ENCODE measurements at places on chromosomes 1 and 21.

DNA sequence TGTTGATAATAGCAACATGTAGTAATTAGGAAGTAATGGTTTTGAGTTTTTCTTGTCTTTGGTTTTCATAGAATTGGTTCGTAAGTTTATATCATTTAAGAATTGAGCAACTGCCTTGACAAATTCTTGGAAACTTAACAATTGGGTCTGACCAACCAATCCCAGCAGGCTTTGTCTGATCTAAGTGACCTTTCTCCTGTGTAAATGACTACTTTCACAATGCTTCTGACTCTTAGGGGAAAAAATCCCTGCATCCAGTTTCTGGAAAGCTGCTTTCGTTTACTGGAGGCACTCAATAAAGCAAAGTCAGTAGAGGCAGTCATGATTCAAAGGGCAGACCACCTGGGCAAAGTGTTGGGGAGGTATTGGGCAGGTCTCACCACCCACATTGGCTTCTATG, 303.6 kb upstream of the FAM78B start:
- DNase-seq: no peak

DNA sequence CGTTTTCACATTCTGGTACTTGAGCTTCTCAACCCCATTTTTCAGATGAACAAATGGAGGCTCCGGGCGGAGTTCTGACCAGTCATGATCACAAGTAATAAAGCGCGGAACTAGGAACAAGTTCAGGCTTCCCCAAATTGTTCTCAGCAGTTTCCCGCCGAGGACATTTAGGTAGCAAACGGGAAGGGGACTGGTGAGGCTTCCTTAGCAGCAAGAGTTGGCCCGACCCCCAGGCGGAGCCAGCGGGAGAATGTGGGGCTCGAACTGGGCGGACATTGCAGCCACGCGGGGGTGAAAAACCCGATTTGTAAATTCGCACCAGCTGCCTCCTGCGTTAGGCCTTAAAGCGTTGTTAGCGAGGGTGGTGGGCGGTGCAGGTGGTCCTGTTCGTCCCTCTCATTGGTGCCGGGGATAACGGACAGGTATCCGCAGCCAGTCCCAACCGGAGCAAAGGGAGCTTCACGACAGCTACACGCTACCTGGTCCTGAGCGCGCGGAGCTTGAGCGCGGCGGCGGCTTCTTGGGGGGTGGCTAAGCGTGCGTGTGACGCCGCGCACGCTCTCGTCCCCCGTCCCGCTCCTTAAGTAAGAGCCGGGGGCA, 15.3 kb downstream of the SEMA6C start:
- peak; percentile 79 for DNase-seq

DNA sequence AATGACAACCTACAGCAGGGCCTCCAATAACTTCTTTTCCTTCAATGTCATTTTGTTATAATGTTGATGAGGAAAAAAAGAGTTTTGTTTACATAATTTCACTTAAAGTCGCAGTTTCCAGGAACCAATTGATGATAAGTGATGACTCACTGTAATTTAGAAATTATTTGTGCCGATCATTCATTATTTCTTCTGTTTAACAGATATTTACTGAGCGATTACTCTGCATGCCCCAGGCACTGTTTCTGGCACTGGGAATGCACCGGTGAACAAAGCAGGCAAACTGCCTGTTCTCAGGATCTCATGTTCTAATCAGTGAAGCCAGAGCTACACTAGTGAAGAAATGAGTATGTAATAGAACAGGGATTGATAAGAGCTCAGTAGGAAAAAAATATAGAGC, 403.4 kb downstream of the NTNG1 start:
- no peak for DNase-seq

- DNase-seq: no peak
These were observed 94.0 kb downstream of the CCDC185 start for GRCh38 chr1:223486932-223487886.

GRCh38 chr1:243267914-243268653, 12.2 kb downstream of the SDCCAG8 start:
- DNase-seq: no peak

DNA sequence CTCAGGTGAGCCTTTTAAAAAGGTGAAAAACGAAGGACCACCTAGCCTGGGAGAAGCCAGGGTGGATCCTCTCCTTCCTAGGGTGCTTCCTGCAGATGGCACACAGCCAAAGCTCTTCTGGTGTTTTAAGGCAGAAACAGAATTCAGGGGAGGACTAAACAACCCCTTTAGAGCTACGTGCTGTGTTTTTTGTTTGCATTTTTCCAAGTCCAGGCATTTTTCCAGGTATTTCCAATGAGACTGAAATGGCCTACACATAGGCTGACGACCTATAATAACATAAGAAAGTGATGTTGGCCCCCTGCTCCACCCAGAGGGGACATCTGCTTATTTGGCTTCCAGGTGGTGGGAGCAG, 83.8 kb downstream of the CAPZB start:
- DNase-seq: no peak

GRCh38 chr1:68490046-68490651, 6.7 kb downstream of the DEPDC1 start:
- no peak for DNase-seq

- peak; percentile 29 for DNase-seq
These were observed 11.5 kb upstream of the COL16A1 start for GRCh38 chr1:31715087-31715872.

- DNase-seq: no peak
These were observed 104.2 kb upstream of the SOX13 start for GRCh38 chr1:203968761-203969160.

DNA sequence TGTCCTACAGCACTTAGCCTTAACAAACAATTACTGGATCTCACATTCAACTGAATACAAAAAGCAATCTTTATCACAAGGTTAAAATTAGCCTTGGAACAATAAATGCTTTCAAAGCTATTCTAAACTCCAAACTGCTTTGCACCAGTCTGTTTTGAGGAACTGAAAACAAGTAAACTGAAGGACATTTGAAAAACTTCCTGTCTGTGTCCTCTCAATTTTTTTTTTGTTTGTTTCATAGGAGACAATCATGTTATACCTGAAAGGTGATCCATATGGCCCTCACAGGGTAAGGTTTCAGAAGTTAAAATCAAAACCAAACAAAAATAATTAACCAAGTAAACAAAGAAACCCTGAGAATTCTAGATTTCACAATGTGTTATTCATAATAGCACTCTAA, 459.1 kb downstream of the DPYD start:
- DNase-seq: no peak

DNA sequence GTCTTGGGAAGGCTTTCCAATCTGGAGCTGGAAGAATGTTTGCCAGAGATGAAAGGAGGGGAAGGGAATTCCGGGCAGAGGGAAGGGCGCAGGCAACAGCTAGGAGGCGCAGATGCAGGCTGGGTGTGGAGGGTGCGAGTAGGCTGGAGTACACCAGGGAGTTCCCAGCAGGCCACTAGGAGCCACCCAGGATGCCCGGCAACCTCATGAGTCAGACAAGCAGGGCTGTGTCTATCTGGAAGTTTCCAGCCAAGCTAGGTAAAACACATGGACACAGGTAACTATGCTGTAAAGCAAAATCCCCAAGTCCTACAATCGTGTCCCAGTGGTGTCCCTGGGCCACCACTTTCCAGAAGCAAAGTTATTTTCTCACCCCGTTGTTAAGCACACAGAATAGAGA, 990 bp upstream of the NBL1 start:
- DNase-seq: no peak

DNA sequence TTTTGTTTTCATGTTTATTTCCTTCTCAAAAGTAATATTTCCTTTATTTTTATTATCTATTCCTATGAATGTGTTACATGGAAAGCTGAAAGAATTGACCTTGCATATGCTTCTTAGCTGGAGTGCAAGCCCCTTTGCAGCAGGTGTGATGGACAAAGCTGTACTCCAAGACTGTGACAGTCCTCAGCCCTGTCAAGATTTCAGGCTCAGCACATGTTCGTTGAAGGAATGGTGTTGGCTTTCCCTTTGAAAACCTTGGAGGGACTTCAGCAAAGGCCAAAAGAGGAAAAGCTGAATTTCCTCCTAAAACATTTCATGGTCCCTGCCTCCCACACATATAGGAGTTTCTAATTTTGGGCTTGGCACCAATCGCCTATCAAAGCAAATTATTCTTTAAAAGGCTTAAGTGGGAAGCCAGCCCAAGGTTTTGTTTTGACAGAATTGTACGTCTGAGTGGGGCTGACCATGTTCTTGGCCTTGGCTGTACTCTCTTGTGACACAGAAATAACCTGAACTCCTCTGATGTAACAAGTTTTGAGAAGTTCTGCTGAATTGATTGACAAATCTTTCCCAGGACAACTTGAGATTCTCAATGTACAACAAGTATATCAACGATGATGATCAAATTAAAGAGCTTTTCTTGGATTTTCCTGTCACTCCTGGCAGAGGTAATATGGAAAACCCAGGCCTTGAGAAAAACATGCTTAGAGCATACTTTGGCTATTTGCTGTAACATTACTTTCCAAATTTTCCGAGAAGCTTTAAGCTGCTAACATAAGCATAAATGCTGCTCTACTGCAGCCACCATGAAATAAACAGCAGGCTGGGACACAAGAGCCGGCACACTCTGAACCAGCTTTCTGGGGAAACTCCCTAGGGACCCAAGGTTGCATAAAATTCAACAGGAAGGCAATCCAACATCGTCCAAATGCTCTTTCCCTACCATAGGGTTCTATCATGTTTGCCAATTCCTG, 135.7 kb upstream of the ZNF648 start:
- DNase-seq: no peak

GRCh38 chr1:9125325-9125724, 3.6 kb downstream of the GPR157 start:
- DNase-seq: no peak

DNA sequence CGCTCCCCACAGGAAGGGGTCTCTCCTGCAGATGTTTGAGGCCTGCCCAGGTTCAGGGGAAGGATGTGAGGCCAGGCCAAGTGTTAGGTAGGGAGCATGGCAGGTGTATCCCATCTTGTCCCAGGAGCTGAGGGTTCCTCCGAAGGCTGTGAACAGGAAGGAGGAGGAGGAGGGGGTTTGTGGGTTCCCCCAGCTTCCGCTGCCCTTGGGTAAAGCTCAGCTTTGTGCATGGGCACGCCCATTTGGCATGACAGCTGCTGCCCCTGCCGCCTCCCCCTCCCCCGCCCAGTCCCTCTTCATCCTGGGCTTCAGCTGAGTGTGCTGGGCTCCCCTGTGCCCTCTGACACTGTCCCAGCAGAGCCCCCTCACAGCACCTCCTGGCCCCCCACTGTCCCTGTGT, 25.5 kb downstream of the TNFRSF8 start:
- peak; percentile 33 for DNase-seq

DNA sequence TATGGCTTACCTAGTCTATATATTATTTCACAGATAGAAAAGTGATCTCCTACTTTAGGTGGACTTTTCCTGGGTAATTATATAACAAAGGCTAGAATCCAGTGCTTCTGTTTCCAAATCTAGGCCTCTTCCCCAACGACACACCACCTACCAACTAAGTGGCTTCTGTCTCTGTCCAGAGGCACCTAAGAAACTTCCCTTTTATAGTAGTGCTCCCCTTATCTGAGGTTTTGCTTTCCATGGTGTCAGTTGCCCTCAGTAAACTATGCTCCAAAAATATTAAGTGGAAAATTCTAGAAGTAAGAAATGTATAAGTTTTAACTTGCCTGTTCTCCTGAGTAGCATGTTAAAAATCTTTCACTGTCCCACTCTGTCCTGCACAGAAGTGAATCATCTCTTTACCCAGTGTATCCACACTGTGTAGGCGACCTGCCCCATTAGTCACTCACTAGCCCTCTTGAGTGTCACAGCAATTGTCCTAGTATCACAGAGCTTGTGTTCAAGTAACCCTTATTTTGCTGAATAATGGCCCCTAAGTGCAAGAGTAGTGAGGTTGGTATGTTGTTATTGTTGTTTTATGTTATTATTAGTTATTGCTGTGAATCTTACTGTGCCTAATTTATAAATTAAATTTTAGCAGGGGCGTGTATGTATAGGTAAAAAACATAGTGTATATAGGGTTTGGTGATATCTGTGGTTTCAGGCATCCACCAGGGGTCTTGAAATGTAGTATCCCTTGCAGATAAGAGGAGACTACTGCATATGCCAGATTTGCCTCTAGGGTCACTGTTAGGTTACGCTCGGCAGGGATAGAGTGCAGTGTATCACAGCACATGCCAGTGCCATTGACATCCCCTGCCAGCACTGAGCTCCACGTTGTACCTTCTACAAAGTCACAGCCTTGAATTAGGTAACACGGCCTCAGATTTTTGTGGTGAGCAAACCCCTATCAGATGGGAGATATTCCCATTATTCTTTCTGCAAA, 14.7 kb upstream of the CD53 start:
- no peak for DNase-seq

GRCh38 chr1:227447531-227447990, 115.8 kb upstream of the ZNF678 start:
- DNase-seq: no peak

DNA sequence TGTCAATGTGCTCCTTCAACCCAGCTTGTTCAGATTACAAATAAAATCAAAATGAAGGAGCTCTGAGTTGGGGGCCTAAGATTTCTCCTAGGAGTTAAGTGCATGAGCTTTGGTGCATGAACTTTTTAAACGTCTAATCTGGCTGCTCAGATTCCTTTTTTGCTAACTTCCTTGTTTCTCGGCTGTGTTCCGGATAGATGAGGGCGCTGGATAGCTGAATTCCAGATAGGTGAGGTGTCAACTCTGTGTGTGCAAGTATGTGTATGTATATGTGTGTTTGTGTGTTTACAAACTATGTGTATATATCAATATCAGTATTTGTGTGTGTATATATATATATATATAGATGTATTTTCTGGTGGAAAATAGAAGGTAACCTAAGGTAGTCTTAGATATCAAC, 37.5 kb upstream of the RCAN3 start:
- no peak for DNase-seq

DNA sequence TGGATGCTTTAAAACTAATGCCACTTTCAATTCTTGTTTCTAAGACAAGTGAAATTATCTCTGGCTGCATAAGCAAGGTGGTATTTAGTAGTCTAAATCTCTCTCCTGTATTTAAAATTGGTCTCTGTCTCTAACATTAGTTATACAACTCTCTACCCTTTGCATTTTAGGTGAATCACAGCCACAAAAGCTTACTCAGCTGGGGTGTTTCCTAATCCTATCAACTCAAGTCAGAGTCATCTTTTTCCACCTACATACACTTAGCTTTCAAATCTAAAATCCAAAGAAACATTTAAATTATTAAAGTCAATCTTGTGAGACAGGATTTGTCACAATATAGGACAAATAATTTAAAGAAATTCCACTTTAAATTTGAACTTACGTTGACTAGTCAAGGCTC, 255.1 kb upstream of the CXADR start:
- DNase-seq: no peak

DNA sequence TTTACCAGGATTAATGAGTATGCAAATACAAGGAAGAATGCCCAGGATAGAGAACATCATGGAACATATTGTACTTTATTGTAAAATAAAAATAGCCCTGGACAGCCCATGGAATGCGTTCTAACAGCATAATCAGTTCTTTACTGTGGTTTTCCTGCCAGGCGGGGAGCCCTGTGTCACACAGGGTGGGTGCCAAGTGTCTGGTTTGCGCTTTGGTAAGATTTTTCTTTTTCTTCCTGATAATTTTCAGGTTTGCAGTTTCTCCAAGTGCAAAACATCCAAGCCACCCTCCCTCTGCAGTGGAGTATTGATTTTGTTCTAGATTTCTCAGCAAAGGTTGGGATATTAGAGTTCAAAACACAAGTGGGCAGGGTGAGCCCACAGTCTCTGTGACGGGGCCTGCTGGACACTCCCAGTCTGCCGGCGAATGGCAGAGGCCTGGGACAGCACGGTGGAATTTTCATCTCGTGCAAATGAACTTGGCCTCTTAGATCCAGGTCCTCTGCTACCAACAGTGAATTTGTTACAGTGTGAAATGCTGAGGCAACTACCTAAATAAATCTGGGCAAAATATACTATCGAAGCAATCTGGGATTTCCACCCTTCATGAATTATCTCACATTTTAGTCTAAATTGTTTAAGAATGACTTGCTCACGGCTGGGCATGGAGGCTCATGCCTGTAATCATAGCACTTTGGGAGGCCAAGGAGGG, 15.6 kb upstream of the KCNJ15 start:
- DNase-seq: no peak
